K562 (cell line): ENCODE measurements at places on chromosomes 11 and 22. TPM values are rescaled to one million over a fixed set of nuclear protein-coding genes. Genes with fewer than 3 reads are reported as not detected.

DNA sequence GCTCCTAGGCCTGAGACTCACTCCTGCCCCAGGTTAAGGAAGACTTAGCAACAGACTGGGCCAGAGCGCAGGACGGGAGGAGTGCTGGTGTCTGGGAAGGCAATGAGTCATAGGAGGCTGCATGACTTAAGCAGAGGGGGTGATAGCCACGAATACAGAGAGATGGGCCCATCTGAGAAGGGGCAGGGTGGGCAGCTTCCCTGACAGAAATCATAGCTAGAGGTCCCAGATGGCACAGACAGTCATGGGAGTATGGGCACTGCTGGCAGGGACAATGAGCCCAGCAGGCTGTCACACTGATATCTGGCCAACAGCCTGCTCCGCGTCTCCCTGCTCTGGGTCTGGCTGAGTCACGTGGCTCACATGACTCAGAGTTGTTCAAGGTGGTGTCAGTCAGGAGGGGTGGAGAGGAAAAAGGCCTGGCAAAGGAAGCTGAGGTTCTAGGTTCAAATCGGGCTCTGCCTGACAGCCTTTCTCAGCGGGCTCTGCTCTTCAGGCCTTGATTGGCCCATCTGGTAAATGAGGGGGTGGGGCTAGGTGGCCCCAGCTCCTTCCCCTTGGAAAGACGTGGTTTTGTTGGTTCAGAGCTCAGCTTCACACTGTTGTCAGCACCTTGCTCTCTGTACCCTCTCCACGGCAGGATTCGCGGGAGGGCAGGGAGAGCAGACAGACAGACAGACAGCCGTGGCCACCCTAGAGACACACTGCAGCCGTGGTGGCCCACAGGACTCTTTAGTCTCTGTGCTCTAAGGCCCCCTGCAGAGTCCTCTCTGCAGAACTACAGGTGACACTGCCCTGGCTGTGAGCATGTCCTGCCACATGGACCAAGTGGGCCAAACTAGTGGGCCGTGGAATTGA, 47.8 kb downstream of the DBX1 start:
- peak; percentile 83 for DNase-seq
- H3K36me3 ChIP-seq, result no peaks in the 10 kb centered on the region
- no peak overlapping the region for H3K4me3 ChIP-seq
- H3K27me3 ChIP-seq, result no peaks in the 10 kb centered on the region

ANKRD49 gene
- total RNA-seq, result 16.7 and 17.0 TPM in 2 replicates

C1QTNF4 gene
- total RNA-seq, result not detected in 2 replicates

DNA sequence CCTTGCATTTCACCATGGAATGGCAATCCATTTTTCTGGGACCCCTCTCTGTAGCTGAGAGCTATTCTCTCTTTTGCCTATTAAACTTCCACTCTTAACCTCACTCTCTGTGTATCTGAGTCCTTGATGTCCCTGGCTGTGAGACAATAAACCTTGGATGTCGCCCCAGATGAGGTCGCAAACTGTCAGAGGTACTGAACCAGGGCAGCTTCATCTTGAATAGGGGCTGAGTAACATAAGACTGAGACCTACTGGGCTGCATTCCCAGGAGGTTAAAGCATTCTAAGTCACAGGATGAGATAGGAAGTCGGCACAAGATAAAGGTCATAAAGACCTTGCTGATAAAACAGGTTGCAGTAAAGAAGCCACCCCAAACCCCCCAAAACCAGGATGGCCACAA, 68.0 kb downstream of the RSF1 start:
- H3K27ac ChIP-seq, result no peak overlapping the region
- peaks cover 16% of the 10 kb centered on the region; the same call in 2 of the 3 replicates for H3K36me3 ChIP-seq
- no peak overlapping the region for H3K4me3 ChIP-seq
- DNase-seq, result no peak
- H3K27me3 ChIP-seq, result no peaks in the 10 kb centered on the region

GRM5 gene
- total RNA-seq, result not detected in 2 replicates

DNA sequence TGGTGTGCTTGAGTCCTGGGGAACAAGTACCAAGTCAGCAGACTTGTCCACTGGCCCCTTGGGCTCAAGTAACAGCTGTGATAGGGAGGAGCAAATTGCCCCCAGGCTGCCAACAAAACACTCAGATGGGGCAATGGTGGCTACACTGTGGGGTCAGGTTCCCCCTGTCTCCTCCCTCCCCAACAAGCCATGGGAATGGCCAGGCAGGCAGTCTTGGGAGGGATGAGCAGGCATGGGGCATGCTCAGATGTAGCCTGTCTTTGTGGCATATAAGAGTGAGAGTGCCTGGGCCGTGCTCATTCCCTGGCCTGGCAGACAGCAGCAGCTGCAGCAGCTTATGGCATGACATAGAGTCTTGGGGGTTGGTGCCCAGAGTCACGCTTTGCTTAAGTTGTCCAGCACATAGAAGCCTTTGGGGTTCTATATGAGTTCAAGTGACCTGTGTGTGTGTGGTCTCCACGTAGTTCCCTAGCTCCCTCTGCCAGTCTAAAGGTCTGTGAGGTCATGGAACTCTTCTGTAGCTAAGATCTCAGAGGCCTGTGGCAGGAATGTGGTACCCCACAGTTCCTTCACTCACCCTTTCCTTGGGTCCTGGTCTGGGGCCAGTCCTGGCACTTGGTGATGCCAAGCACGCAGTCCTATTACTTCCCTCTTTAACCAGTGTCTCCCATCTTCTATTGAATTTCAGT, 44.7 kb downstream of the BIRC2 start:
- no peak overlapping the region for H3K27ac ChIP-seq
- peaks cover 38% of the 10 kb centered on the region for H3K36me3 ChIP-seq
- H3K4me3 ChIP-seq, result no peak overlapping the region
- no peak for DNase-seq
- H3K27me3 ChIP-seq, result no peaks in the 10 kb centered on the region
- H3K4me1 ChIP-seq, result peaks cover 12% of the 10 kb centered on the region; the same call in 2 of the 3 replicates

DNA sequence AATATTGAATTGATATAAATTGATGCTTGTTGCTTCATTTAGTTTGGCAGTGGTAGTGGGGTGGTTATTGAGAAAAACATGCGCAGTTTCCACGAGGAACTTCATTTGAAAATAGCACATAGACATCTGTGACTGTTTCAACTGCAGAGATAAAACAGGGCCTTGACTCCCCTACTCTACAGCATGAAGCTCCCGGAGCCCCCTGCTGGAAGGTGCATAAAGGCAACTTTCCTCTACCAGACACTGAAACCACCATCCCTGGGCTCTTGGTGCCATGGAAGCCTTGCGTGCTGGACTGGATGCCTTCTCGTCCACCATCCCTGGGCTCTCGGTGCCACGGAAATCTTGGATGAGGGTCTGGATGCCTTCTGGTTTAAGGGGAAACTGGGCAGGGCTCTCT, 195.9 kb downstream of the CSNK2A3 start:
- no peaks in the 10 kb centered on the region for H3K4me1 ChIP-seq
- no peak overlapping the region for H3K4me3 ChIP-seq
- no peaks in the 10 kb centered on the region for H3K36me3 ChIP-seq
- peaks cover 10% of the 10 kb centered on the region for H3K27me3 ChIP-seq

DNA sequence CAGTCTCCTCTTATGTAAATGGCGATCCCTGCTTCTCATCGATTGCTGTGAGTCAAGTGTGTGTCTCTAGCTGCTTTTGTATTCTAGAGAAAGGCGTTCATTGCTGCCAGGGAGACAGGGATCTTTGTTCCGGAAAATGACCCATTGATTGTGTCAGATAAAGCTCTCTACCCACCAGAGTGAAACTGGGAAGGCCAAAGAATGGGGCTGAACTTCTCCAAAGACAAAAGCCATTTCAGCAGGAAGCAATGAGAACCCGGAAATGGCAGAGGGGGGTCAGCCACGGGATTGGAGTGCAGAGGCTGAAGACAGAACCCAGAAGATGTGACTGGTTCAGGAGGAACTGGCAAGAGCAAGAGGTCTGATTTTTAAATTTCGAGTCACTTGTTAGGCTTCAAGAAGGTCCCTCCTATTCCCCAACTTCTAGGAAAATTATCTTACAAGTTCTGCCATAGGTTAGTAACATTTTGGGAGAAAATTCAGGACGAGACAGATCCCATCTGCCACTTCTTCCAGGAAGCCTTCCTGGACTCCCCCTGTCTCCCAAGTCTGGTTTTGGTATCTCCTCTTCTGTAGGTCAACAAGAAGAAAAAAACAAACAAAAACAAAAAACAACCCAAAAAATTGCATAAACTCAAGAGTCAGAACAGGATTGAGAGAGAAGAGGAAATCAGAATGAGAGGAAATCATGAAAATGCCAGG, 110.6 kb downstream of the NECTIN1 start:
- no peak overlapping the region for H3K27ac ChIP-seq
- H3K4me1 ChIP-seq, result no peaks in the 10 kb centered on the region; the same call in 2 of the 3 replicates
- no peaks in the 10 kb centered on the region for H3K36me3 ChIP-seq
- H3K4me3 ChIP-seq, result no peak overlapping the region
- DNase-seq, result no peak

PNPLA5 gene
- not detected in 2 replicates for total RNA-seq

- no peak overlapping the region for H3K27ac ChIP-seq
- peaks cover 9% of the 10 kb centered on the region; the same call in 1 of the 3 replicates for H3K4me1 ChIP-seq
- no peak for DNase-seq
- H3K36me3 ChIP-seq, result no peaks in the 10 kb centered on the region
Observed at GRCh38 chr22:42922374-42923191, 65.5 kb upstream of the ARFGAP3 start.

DNA sequence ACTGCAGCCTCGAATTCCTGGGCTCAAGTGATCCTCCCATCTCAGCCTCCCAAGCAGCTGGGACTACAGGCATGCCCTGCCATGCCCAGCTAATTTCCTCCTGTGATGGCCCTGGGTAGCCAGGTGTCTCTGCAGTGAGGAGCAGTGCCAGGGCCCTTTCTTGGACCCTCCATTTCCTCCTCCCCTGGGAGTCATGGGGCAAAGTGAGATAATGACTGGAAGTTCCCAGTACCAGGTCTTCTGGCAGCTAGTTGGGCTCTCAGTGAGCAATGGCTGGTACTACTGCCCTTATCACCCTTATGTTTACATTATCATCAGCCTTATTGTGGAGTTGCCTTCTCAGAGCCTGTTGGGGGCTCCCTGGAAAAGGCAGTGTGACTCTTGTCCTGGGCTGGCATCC, 17.6 kb downstream of the DAGLA start:
- H3K27me3 ChIP-seq, result peaks cover 62% of the 10 kb centered on the region
- H3K4me1 ChIP-seq, result no peaks in the 10 kb centered on the region; the same call in 1 of the 3 replicates
- DNase-seq, result no peak

SLC6A5 gene
- total RNA-seq, result not detected in 2 replicates

DNA sequence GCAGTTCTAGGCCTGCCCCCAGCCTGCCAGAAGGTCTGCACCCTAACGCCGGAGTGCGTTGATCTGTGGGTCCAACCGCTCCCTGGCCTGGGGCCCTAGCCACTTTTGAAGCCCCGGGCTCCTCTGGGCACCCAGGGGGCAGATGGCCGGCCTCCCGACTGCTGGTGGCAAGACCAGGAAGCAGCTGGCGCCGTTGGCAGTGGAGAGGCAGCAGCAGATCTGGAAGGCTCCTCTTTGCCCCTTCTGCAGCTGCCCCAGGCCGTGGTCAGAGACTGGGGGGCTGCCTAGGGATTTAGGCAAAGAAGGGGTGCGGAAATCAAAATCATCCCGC, 445 bp upstream of the VWCE start:
- H3K27ac ChIP-seq, result no peak overlapping the region
- H3K4me1 ChIP-seq, result peaks cover 4% of the 10 kb centered on the region; the same call in 2 of the 3 replicates
- H3K36me3 ChIP-seq, result peaks cover 38% of the 10 kb centered on the region
- no peaks in the 10 kb centered on the region for H3K27me3 ChIP-seq
- no peak for DNase-seq
- no peak overlapping the region for H3K4me3 ChIP-seq

- no peak for DNase-seq
- no peaks in the 10 kb centered on the region for H3K4me1 ChIP-seq
- H3K36me3 ChIP-seq, result no peaks in the 10 kb centered on the region
Observed at GRCh38 chr11:126892756-126893155, 107.8 kb downstream of the KIRREL3 start.

- no peak overlapping the region for H3K4me3 ChIP-seq
- no peak for DNase-seq
- H3K27ac ChIP-seq, result no peak overlapping the region
- no peaks in the 10 kb centered on the region for H3K27me3 ChIP-seq
Observed at GRCh38 chr22:32720924-32721323, 80.6 kb upstream of the TIMP3 start.

DNA sequence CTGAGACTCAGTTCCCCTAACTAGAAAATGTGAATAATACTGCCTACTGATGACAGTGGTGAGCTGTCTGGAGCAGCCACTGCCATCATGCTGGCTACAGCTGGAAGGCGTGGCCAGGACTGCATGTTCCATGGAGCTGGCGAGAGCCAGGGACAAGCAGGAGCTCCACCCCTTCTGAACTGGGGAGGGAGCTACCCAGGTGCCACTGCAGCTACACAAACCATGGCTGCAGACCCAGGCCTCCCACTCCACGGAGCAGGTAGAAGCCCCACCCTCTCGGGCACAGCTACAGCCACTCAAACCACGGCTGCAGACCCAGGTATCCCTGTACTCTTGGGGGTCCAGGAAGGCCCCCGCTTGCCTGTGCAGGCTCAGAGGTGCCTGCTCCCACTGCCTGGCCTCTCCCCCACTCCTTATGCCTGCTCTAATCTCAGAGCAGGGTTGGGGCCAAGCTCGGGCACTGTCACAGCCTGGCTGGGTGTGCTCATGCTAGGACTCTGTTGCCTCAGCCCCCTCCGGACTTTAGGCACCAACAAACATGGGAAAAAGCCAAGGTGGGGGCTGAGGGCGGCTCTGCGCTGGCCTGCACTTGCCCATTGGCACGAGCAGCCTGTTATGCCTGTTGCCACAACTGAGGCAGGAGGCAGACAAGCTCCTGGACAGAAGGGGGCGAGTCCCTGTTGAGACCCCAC, 51.7 kb downstream of the RAB30 start:
- no peaks in the 10 kb centered on the region for H3K4me1 ChIP-seq
- H3K27me3 ChIP-seq, result peaks cover 18% of the 10 kb centered on the region
- H3K36me3 ChIP-seq, result no peaks in the 10 kb centered on the region
- H3K27ac ChIP-seq, result no peak overlapping the region

RIBC2 gene
- total RNA-seq, result not detected in 2 replicates

OR52H1 gene
- not detected in 2 replicates for total RNA-seq

DNA sequence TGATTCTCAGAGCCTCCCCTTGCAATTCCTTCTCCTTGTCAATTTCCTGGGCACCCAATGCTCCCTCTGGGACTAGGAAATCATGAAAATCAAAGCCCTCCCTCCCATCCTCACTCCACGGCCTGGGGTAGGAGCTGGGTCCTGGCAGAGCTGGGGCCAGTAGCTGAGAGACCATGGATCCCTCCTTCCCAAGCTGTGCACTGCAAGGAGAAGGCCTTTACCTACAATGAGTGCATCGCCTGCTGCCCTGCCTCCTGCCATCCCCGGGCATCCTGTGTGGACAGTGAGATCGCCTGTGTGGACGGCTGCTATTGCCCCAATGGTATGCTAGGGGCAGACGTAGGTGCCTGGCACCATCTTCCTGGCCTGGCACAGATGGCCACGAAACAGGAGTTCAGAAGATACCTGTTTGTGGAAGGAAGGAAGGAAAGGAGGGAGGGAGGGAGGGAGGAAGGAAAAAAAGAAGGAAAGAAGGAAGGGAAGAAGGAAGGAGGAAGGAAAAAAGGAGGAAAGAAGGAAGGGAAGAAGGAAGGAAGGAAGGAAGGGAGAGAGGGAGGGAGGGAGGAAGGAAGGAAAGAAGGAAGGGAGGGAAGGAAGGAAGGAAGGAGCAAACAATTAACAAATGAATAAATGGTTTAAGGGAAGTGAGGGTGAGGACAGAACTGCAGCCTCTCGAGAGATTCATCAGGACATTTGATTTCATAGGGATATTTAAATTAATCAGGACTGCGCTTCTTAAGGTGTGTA, 12.5 kb downstream of the OTOG start:
- H3K36me3 ChIP-seq, result no peaks in the 10 kb centered on the region
- DNase-seq, result no peak
- H3K4me1 ChIP-seq, result no peaks in the 10 kb centered on the region; the same call in 1 of the 2 replicates
- no peak overlapping the region for H3K4me3 ChIP-seq
- H3K27ac ChIP-seq, result no peak overlapping the region
- 0 out of 3 replicates have a peak, but pooled peaks cover 2% of the 10 kb centered on the region for H3K27me3 ChIP-seq

ZBTB3 gene
- 8.9 and 10.0 TPM in 2 replicates for total RNA-seq

GRCh38 chr11:117281159-117281558, 10.0 kb upstream of the BACE1-AS start:
- DNase-seq, result no peak
- H3K27me3 ChIP-seq, result no peaks in the 10 kb centered on the region
- H3K4me3 ChIP-seq, result no peak overlapping the region
